ENCODE measurements at places on chromosomes 3 and 15. TPM values are rescaled to one million over a fixed set of nuclear protein-coding genes. Genes with fewer than 3 reads are reported as not detected.

DPPA4 gene
- total RNA-seq = 14.6 TPM

ZDHHC19 gene
- total RNA-seq = 55.0 TPM

CSPG5 gene
- 2.4 TPM for total RNA-seq

CCDC80 gene
- 13.8 TPM for total RNA-seq

TAGLN3 gene
- total RNA-seq = not detected

SENP8 gene
- 17.6 TPM for total RNA-seq

IL17RC gene
- 26.1 TPM for total RNA-seq

ADIPOQ gene
- total RNA-seq = not detected

CFAP100 gene
- 56.2 TPM for total RNA-seq

CCDC12 gene
- 66.6 TPM for total RNA-seq

CHRM5 gene
- total RNA-seq = 0.94 TPM

CD200 gene
- total RNA-seq = 3.4 TPM

Data from testis (tissue), 5 donors.